ENCODE measurements at places on chromosomes 3 and 15. TPM values are rescaled to one million over a fixed set of nuclear protein-coding genes. Genes with fewer than 3 reads are reported as not detected.

KLHL24 gene
- 68.9 TPM for total RNA-seq

DNA sequence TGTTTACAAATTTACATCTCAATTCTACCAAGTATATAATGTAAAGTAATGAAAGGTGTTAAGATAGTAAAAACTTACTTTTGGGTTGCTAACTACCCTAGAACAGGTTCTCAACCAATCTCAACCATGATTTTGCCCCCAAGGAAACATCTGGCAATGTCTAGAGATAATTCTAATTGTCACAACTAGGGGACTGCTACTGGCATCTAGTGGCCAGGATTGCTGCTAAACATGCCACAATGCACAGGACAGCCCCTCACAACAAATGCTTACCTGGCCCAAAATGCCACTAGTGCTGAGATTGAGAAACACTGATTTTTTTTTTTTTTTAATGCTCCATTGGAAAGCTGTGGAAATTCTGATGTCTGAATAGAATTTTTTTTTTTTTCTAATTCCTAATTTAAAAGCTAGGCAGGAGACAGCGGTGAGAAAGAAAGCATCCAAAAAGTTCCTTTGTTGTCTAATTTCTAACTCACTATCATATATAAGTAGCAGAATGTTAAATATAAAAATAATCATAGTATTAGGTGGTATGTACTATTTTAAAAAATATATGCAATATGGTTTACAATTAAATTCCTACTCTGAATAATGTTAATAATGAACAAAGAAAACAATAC, 81.5 kb downstream of the TJP1 start:
- no peak for DNase-seq

- no peak for DNase-seq
Measured at GRCh38 chr3:132522353-132522752, 74.7 kb upstream of the ACKR4 start.

DNA sequence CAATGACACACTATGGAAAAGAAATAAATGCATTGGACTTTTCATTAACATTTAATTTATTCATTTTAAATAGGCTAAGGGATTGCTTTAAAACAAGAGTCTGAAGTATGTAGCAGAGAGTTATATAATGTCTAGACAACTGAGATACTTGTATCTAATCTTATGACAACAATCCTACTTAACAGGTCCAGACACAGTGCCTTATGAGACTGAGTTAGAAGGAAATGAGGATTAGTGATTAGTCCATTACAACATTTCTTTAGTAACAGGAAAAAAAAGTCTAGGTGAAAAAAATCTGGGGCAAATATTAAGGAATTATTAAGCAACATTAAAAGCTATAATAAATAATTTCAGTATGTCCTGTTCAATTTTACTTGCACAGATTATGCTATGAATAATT, 140.6 kb downstream of the MEIS2 start:
- DNase-seq: no peak

DNA sequence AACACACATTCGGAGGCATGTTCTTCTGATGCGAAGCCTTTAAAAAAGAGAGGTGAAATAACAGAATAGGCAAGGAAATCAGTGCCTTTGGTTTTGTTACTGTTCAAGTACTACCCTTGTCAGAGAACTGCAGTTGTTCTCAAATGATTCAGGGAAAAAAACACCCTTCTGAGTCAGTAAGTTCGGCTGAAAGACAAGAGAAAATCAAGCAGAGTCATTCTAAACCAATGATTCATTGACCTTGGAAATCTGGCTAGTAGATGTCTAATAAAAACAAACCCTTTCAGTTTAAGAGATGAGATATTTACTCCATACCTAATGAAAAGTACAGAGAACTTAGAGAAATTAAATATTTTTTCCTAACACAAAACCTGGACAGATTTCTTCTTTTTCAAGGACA, 72.7 kb upstream of the ABI3BP start:
- DNase-seq: peak; percentile 60

GRCh38 chr3:151124476-151124875, 39.0 kb downstream of the MED12L start:
- DNase-seq: no peak

DNA sequence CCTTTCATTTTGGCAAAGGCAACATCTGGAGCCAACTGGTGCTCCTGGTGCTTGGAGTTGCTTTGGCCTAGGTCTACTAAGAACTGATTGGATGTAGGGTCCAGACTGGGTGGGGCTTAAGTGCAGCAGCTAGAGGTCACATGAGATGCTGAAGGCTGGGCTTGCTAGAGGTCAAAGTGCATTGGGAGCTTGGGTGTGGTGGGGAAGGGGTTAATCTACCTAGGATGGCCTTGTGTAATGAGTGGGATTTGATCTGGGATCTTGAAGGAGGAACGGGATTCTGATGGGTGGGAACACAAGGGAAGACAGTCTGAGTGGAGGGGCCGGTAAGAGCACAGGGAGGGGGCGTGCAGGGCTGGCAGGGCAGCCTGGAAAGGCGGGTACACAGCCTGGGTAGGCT, 125.5 kb downstream of the RAB11A start:
- no peak for DNase-seq

DNA sequence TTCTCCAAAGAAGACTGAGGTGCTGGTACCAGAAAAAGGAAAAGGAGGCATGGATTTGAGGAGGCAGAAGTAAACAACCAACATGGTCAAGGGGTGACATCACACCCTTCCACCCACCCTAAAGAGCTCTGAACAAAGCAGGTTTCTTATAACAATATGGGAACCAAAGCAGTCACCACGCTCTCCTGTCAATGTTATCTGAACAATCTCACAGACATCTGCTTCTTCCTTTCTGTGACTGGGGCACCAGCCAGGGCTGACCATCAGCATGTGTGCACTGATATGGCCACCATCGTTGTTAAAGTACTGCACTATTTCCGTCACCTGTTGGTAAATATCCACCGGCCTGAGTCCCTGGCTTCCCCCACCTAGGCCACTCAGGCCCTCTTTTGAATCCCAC, 252.9 kb downstream of the SHQ1 start:
- DNase-seq: no peak

- no peak for DNase-seq
Measured at GRCh38 chr3:122967356-122967755, 60.2 kb downstream of the SEMA5B start.

- DNase-seq: no peak
Measured at GRCh38 chr3:60651799-60652198, 599.5 kb downstream of the FHIT start.

STRA6 gene
- total RNA-seq: not detected

GRCh38 chr3:65902304-65902793, 136.4 kb downstream of the MAGI1 start:
- no peak for DNase-seq

GRCh38 chr3:178001670-178002101, 534.5 kb upstream of the KCNMB2 start:
- no peak for DNase-seq

Measured in pulmonary artery endothelial cell (primary cell).